OCI-M1 (cell line): ENCODE measurements at places on chromosomes 6 and 20.

DNA sequence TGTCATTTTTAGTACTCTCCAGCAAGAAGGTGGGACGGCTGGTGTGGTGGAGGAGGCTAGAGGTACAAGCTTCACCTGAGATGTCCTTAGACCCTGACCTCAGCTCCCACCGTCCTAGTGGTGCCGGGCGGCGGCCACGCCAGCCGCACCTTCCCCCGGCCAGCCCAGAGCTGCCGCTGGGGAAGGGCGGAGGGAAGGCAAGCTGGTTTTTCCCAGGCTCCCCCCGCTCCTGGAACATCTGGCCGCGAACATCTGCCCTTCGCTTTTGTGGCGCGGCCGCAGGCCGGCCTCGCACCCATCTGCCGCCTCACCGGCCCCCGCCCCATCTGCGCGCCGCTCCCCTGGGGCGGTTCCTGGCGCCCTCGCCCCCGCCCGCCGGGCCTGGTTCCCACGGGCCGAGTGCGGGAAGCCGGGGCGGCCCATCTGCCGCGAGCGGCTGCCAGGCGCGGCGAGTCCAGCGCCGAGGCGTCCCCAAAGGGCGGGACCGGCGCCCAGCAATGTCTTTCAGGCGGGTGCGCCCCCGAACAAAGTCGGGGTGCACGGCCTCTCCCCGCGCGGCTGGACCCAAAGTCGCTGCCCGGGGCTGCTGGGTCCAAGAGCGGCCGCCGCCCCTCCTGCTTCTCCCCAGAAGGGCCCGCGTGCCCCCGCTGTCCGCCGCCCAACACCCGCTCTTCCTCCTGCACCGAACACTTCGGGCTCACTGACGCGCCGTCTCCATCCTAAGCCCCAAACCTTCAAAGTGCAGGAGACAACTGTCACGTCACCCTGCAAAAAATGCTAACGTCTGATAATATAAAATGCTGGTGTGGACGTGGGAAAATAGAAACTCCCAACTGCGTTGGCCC is 17.3 kb upstream of the ID1 start:
- DNase-seq, result no peak

GRCh38 chr6:2958331-2958711 is 13.0 kb downstream of the SERPINB6 start:
- DNase-seq, result no peak

GRCh38 chr6:22891934-22892333 is 322.6 kb downstream of the HDGFL1 start:
- DNase-seq, result no peak

GRCh38 chr20:4036351-4036750 is 21.0 kb upstream of the RNF24 start:
- DNase-seq, result no peak

DNA sequence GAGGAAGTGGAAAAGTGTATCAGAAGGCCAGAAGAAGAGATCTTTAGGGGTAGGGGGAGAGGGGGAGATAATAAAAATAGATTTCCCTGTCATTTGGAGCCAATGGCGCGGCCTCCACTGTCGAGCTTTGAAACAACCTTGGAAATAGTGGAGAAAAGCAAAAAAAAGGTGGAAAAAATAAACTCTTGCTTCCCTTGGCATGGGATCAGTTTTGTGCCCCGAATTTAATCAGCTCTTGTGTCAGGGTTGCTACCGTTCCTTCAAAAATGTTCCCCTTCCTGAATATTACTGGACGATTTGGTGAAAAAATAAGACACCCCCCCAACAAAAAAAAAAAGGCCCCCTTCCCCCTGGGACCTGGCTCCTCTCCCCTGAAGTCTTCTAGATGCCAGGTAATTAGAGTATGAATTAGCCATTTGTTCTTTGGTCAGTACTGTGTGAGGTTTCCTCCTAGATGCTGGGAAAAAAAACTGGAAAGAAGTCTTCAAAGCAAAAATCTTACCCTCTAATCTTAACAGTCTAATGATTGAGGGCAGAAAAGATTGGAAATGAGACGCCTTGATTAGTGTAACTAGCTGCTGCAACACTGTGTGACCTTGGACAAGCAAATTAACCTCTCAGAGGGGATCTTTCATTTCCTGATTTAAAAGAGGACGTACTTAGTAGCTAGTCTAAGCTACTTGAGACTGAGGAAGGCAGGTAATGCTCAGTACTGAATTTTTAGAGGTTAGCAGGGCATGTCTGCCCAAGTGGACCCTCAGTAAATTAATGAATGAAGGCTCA is 872 bp upstream of the RBM39 start:
- peak; percentile 78 for DNase-seq

DNA sequence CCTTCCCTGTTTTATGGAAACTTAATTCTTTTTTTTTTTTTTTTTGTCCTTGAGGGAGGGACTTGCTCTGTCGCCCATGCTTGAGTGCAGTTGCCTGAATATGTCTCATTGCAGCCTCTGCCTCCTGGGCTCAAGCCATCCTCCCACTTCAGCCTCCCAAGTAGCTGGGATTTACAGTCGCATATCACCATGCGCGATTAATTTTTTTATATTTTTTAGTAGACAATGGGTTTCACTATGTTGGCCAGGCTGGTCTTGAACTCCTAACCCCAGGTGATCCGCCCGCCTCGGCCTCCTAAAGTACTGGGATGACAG is 654 bp downstream of the TMEM14C start:
- no peak for DNase-seq
